ENCODE measurements at places on chromosomes 11 and 22.

GRCh38 chr11:93756748-93757147, 15.3 kb downstream of the C11orf54 start:
- DNase-seq: no peak

- no peak for DNase-seq
Observed at GRCh38 chr11:94144216-94144615, 15.6 kb downstream of the PANX1 start.

GRCh38 chr22:25663654-25664053, 78.3 kb upstream of the MYO18B start:
- DNase-seq: no peak

GRCh38 chr11:33307984-33308383, 50.8 kb downstream of the HIPK3 start:
- no peak for DNase-seq

DNA sequence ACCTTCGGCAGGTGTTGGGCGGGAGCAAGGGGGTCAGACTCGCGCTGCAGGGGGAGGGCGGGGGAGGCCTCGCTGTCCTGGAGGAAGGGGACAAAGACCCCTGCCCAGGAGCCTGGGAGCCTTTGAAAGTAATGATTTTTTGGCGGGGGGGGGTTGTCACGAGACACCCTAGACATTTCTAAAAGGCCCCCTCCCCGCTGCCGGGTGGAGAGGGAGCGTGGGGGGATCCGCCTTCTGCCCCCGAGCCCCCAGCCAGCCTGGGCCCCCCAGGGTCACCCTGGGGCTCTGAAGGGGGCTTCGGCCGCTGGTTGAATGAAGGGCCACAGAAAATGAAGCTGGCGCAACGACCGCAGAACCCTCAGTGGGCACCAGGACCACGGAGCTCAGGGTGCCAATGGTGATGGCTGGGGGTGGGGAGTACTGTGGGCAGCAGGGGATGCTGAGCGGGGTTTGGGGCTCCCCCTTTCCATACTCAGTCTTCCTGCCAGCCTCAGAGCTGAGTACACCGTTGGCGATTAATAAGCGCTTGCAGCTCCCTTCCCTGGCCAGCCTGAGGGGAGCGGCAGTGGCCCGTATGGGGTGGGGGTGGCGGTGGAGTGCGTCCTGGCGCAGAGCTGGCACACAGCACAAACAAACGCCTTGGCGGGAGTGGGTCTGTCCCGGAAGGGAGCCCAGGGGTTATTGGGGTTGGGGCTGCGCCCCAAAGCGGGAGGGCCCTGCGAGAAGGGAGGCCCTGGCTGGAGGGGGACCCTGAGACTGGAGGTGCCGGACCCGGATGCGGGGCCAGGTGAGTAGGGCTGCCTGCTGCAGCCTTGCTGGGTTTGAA, 1.2 kb upstream of the DUSP8 start:
- DNase-seq: no peak

DNA sequence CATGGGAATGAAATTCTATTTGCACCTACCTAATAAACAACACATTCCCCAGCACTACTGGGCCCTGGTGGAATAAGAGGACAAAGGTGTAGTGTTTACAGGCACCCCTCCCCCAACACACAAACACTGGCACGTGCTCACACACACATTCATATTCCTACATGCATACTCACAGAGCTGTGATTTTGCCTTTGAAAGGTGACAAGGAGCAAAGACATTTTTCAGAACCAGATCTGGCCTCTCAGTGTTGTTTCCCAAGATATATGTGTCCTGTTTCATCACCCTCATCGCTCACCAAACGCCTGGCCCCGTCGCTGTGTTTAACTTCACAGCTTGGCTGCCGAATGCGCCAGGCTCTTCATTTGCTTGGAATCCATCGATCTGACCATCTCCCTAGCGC, 292.6 kb downstream of the NTM start:
- DNase-seq: no peak

GRCh38 chr11:61791737-61792309, 576 bp downstream of the TMEM258 start:
- peak; percentile 48 for DNase-seq

DNA sequence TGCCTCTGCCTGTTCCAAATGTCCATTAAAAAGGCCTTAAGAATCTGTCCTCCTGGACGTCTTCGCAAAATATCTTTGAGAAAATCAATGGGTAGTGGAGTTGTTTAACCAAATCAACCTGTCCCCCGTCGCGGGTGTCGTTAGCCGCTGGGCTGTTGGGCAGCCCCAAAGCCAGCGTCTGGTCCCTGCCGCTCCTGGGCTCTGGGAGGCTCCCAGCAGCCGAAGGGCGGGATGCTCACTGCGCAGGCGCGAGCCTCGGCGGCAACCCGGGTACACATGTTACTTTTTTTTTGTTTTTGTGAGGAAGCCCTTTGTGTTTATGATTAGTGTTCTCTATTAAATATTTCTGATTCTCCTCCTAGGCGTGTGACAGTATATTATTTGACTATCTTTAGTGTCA, 12.6 kb downstream of the MMP10 start:
- no peak for DNase-seq

DNA sequence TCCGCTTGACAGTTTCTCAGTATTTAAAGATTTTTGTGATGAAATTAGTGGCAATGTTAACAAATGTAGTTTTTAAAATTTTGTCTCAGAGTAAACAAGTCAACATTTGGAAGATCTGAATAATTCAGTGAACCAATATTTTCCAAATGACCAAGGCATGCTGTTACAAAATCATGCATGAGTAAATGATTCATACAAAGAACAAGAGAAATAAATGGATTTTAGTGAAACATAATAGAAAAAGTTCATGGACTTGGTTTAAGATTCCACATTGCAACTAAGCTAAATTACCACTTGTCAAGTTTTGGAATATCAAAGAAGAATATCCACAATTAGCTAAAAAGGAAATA, 125.7 kb upstream of the SNX19 start:
- DNase-seq: no peak

DNA sequence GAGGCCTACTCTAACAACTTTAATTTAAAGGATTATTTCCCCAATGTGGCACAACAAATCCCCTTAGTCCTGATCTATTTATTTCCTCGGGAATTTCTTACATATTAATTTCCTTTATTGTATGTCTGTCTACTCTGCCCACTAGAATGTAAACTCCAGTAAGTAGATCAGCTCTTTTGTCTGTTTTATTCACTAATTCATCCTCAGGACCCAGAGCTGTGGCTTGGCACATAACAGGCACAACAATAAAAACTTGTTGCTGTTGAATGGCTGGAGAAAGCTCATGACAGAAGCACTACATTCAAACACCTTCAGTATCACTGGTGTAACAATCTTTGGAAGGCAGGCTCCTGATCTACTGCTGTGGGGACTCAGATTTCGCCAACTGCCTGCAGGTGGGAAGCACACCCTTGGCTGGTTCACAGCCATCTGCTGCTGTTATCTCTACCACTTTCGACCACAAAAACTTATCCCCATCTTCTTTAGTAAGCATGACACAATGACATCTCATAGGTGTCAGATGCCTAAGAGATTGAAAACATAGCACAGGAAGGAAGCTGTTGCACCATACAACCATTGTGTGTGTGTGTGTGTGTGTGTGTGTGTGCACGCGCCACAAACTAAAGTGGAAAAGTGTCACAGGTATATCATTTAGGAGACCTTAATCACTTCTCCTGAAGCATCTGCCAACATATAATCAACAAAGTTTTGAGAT, 11.9 kb downstream of the HIRA start:
- peak; percentile 14 for DNase-seq

DNA sequence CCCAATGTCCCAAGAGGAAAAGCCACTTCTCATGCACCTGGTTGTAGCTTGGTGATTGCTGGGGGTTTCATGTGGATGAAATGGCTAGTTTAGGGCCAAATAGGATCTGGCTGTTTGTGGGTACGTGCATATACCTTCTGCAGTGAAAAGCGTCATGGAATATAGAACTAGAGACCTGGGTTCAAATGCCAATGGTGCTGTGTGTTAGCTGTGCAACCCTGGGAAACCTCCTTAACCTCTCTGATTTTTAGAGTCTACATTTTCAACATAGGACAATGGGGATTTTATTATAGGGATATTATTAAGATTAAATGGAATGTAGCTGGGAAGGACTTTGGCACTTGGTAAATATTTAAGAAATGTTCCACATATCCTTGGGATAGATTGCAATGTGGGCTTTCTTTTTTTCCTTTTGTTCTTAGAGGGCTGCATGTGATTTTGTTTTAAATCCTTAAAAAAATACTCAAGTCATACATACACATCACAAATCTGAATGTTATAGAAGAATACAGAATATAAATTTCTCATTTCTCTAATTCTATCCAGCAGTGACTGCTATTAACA, 112.6 kb upstream of the E2F8 start:
- DNase-seq: no peak

- DNase-seq: no peak
Observed at GRCh38 chr22:18010266-18010665, 14.1 kb downstream of the MICAL3 start.

- no peak for DNase-seq
Observed at GRCh38 chr11:9616858-9617257, 43.4 kb downstream of the WEE1 start.

DNA sequence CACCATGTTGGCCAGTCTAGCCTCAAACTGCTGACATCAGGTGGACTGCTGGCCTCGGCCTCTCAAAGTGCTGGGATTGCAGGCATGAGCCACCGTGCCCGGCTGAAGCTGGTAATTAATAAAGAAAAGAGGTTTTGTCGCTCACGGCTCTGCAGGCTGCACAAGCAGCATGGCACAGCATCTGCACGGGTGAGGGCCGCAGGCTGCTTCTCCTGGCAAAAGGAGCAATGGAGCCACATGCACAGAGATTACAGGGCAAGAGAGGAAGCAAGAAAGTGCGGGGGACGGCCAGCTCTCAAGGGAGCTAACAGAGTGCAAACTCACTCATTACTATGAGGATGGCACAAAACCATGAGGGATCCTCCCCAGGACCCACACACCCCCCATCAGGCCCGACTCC, 4.7 kb upstream of the PARVB start:
- DNase-seq: no peak

DNA sequence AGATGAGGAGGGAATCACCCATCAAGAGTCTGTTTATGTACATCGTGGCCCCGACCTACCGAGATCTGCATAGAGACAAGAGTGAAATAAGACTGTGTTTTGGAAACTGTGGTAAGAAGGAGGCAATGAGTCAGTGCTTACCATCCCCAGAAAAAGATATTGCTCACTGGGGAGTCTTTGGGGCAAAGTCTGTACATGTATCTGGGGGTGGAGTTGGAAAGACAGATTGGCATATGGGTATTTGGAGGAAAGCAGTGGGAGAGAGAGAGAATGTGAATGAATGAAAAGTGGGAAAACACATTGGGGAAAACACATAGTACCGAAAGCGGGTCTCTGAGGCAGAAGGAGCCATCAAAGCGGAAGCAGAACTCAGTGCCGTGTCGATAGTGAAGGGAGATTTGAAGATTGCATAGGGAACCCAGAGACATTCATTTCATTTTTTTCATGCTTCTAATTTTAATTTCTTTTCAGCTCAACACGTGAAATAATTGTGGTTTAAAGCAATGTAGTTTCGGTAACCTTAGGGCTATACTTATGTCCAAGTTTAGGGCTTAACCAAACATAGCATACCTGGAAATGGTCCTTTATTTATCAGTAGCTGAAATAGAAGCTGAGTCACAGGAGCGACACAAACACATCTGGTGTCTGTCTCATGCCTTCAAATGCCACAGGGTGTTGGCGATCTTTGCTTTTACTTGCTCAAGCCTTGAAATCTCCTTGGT, 98.6 kb upstream of the CD44 start:
- DNase-seq: peak; percentile 28

GRCh38 chr11:22192289-22192641, 620 bp upstream of the ANO5 start:
- DNase-seq: no peak

DNA sequence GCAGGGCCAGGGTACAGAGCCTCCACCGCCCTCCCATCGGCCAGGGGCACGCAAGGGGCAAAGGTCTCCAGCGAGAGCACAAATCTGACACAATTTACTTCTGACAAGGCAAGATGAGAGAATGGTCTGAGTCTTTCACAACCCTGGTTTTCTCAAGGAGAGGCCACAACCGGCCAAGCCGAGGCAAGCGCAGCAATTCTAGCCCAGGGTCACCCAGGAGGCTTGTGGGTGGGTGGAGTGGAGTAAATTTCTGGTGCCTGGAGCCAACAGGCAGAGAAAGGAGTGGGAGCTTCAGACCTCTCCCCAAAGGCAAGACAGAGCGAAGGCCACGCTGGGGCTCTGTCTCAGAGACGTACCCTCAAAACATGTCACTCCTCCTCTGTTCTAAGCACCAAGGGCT, 9.3 kb downstream of the LARGE2 start:
- DNase-seq: no peak

GRCh38 chr11:19886498-19886897, 173.9 kb downstream of the NAV2 start:
- DNase-seq: no peak

DNA sequence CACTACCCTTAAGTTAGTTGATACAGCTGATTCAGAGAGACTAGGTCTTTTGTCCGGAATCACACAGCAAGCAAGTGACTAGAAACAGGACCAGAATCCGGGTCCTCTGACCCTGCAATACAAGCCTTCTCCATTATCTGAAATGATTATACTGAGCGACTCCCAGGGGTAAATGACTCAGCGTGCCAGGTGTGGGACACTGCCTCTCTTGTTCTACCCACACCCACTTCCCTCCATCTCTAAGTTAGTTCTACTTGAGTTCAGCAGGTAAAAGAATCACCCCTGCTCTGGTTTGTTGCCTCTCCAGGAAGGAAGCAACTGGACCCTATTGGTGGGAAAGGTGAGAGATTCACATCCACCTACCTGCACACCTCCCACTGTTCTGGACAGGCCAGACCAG, 156.9 kb downstream of the DBX1 start:
- DNase-seq: no peak

DNA sequence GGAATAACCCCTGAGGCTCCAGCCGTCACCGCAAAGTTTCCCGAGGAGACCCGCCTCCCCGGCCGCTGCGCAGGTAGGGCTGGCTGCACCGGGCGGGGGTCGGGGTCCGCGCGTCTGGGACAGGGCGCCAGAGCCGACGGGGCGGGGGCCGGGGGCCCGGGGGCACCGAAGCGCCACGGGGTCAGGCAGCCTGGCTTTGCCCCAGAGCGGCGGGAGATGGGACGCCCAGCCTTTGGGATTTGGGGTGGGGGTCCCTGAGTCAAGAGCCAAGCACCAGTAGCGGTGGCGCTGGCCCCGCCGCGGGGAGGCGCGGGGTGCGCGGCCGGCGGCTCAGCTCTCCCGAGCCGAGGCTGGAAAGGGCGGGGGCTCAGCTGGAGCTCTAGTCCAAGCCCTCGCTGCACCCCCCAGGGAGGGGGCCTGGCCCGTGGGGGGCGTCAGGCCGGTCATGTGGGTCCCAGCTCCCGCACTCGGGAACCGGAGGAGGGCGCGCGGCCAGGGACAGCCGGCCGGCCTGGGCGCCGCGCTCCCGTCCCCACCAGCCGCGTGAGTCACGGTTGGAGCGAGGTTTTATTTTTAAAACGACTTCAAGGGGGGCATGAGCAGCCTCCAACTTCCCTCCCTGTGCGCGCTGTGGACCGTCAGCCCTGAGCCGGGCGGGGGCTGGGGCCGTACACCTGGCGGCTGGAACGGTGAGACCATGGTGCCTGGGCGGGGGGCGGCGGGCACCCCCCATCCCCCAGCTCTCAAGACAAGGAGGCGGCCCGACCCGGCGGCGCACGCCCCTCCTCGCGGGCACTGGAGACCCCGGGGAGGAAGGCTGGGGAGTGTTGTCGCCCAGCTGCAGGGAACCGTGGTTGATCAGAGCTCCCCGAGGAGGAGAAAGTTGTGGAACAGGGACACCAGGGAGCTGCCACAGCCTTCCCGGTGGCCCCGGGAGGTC, 626 bp downstream of the FLRT1 start:
- DNase-seq: peak; percentile 30

- no peak for DNase-seq
Observed at GRCh38 chr11:89163686-89164085, 14.0 kb upstream of the TYR start.

GRCh38 chr22:45261407-45262088, 20.9 kb upstream of the KIAA0930 start:
- DNase-seq: no peak

Data from Kasumi-1 (cell line).